ENCODE measurements at places on chromosomes 5 and 9. TPM values are rescaled to one million over a fixed set of nuclear protein-coding genes. Genes with fewer than 3 reads are reported as not detected.
A peak's percentile ranks its signal among the peaks of the same experiment; 100 is the strongest.

PROB1 gene
- total RNA-seq: 18.8 TPM

ADCY2 gene
- total RNA-seq: 17.5 TPM

TSSK1B gene
- not detected for total RNA-seq

SMIM33 gene
- not detected for total RNA-seq

CHSY3 gene
- total RNA-seq: 6.3 TPM

GRCh38 chr9:37508135-37508833, 22.5 kb downstream of the POLR1E start:
- DNase-seq: no peak

DNA sequence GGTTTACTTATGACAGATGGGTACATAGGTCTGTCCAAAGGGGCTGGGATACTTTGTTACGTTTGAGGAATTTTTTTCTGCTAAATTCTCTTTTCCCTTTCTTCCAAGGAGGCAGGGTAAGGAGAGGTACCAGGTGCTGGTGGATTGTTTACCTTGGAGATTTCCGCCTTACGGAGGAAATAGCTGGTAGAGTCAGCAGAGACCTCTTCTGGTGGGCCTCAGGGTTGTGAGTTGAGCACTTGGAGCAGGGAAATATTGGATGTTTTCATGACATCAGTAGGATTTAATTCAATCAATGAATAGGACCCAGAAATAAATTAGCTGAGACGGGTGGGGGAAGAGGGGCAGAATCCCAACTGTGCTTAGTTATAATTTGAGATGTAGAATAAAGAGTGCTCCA, 60.0 kb upstream of the TAF11L2 start:
- DNase-seq: no peak

DNA sequence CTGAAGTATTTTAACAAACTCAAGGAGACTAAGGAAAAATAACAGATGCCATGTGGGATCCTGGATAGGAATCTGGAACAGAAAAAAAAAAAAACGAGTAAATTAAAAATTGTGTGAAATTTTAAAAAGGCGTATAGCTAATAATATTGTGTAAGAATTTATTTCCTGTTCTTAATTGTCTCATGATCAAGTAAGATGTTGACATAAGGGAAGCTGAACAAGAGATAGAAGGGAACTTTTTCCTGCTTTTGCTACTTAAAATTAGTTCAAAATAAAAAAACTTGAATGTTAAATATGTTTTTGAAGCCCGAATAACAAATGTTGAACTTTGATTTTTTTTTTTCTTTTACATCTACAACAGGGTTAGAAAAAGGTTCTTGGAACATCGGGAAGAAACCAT, 10.5 kb downstream of the SNAPC3 start:
- DNase-seq: no peak

GRCh38 chr9:127980060-127980705, 606 bp downstream of the EEIG1 start:
- DNase-seq: no peak

GRCh38 chr9:137304383-137305059, 2.5 kb upstream of the NRARP start:
- DNase-seq: peak; percentile 39

DNA sequence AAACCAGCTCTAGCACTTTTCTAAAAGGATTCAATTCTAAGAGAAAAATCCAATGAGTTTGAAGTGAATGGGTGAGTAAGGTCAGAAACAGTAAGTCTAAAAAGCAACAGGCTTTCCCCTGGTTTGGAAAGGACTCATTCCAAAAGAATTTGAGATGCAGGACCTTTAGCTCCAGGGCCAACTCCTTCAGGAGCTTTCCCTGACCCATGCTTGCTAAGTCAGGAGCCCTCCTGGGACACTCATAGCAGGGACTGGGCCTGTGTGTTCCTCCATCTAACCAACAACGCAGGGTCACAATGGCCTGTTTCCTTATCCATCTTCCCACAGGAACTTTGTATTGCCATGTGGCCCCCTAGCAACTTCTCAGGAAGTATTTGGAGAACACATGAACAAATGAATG, 198.8 kb downstream of the FRMD3 start:
- DNase-seq: no peak

DNA sequence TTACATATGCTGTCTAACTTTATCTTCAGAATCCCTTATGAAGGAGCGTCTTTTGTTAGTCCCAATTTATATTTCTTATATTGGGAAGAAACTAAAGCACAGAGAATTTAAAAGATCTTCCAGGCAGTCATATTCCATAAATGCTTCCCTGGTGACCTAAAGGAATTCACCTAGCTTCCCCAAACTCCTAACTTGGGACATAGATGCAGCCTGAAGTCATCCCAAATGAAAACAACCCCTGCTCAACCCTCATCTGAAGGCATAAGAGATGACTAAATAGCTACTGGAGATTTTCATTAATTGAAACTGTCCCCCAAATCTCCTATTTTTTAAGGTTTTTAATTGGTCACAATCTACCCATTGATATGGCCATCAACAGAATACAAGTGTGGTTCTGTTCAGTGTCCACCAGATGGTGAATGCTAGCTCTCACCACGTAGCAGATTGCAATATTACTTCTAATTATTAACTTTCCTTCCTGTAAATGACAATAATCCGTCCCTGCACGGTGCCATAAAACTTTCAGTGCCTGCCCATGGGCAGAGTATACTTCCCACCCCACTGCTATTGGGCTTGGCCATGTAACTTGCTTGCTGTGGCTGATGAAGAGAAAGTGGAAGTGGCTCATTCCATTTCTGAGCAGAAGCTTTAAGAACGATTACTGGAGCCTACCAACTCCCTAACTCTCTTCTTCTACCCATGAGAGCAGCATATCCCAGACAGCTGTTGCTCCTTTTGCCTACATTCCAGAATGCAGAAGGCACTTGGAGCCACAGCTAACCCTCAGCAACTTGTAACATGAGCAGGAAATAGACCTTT, 18.7 kb downstream of the PRUNE2 start:
- peak; percentile 26 for DNase-seq

DNA sequence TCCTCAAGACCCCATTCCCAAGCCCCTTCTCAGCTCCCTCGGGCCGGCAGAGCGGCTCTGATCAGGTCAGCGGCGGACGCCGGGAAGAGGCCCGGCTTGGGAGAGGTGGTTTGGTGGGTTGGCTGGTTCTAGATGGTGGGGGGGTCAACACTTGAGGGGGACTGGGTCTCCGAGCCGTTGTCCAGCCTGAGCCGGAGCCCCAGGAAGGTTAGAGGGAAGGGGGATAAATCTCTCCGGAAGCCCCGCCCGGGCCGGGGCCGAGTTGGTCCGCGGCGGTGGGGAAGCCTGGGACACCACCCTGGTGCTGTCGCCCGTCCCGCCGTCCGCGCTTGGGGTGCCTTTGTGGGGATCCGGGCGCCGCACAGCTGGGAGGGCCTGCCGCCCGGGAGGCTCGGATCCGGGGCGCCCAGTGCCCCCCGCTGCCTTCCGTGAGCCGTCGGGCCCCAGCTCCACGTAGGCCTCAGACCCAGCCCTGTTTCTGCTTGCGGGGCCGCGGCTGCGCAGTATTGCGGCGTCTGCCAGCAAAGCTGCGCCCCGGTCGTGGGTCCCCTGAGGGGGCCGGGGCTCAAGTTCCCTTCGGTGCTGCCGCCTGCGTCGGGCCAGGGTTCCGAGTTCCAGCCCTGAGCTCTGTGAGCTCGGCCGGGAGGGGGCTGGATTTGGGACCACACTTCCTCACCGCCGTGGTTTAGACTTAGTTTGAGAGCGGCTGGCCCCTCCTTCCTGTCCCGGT, 542 bp upstream of the TRIM52 start:
- DNase-seq: peak; percentile 85

DNA sequence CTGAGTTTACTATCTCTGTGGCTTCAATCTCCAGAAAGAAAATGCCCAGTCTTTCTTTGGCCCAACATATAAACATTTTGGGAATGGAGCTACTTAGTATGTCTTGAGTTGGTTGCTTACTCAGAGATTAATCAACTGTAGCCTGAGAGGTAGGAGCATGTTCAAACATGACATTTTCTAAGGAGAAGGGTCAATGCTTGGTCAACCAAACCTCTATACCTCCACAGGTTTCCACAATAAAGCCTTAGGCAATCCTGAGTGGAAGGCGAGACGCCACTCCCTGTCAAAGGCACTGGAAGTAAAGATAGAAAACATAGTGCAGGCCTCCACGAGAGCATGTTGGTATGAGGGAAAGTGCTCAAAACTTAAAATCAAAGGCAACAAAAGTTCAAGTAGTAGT, 411.4 kb downstream of the KCTD16 start:
- no peak for DNase-seq

GRCh38 chr5:76400466-76400865, 2.6 kb upstream of the IQGAP2 start:
- DNase-seq: no peak

DNA sequence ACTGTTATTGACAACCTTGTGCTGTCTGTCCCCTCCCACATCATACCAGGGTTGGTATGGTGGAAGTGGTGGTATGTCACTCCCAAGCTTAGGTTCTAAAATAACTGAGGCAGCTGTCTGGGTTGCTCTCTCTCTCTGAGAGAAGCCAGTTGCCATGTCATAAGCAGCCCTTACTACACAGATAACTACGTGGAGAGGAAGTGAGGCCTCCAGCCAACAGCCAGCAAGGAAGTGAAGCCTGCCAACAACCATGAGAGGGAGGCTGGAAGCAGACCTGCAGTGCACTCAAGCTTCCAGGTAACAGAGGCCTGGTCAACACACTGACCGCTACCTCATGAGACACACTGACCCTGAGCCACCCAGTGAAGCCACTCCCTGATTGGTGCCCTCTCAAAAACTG, 18.6 kb downstream of the CTNNAL1 start:
- peak; percentile 70 for DNase-seq

DNA sequence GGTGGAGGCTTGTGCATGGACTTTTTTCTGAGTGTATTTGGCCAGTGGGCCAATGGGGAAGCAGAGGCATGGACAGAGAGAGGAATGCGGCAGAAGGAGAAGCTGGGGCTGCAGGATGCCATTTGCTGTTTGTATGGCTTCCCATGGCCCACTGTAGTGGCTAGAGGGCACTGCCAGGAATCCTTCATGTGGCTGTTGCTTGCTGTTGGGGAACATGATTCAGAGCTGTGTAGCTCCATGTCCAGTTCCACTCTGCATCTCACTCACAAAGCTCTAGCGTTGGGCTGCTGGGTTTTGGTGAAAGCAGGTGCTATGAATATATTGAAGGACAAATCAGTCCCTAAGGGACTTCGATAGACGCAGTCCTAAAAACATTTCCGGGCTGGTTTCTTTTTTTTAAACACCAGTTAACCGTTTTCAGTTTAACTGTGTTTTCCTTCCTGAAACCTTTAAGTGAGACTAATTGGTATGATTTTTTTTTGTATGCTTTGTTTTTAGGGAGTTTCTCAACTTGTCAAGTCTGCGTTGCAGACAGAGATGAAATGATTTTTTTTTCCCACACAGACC, 51.3 kb downstream of the SLC22A5 start:
- no peak for DNase-seq

DNA sequence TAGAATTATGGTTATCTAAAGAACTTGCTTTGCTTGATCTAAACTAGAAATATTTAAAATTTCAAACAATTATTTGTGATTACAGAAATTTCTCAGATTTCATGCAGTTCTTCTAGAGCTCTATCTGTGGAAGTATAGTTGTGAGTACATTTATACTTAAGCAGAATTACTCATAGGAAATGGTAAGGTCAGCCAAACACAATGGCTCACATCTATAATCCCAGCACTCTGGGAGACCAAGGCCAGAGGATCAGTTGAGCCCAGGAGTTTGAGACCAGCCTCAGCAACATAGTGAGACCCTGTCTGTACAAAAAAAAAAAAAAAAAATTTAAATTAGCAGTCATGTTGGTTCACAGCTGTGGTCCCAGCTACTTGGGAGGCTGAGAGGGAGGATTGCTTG, 71.0 kb downstream of the INVS start:
- DNase-seq: no peak

GRCh38 chr5:120734033-120734432, 269.9 kb downstream of the PRR16 start:
- peak; percentile 22 for DNase-seq

DNA sequence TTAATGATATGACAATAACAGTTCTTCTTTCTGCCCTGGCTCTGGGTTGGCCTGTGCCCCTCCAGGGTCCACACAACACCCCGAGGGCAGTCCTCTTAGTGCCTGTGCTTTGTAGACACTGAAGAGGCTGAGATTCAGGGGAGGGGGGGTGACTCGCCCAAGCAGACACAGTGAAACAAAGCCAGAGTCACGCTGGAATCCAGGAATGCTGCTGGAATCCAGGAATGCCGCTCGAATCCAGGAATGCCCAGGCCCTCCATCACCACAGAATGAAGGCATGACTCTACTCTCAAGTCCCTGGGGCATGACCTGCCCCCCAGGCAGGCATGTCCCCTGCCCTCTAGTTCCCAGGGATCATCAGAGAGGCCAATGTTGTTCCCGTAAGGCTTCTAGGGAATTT, 73.1 kb downstream of the LRSAM1 start:
- DNase-seq: no peak

DNA sequence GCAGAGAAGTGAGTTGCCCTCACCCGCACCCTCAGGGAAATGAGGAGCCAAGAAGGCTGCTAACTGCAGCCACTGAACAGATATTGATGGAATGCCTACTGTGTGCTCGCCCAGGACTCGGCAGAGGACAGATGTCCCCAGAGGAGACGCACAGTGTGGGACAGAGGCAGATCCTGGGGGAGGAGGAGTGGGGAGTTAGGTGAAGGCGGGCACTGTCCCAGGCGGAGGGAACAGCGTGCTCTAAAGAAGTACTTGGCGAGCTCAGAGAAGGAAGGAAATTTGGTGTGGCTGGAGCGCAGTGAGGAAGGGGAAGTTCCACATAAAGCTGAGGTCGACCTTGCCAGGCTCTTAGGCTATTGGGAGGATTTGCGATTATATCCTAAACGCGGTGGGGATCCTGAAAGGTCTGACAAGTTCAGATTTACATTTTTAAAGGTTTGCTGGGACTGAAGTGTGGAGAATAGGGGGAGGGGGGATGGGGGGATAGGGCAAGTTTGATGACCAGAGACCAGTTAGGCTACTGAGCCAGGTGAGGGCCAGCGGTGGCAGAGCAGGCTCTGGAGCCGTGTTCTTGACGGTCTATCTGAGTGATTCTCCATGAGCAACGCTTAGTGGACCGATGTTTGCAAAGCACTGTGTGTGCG, 23.6 kb upstream of the CERCAM start:
- no peak for DNase-seq

GRCh38 chr9:126226991-126227936, 99.4 kb upstream of the MVB12B start:
- no peak for DNase-seq

- DNase-seq: no peak
Measured at GRCh38 chr5:122757285-122757684, 17.6 kb upstream of the SNX2 start.

- DNase-seq: no peak
Measured at GRCh38 chr9:72187121-72187695, 38.0 kb downstream of the GDA start.

- no peak for DNase-seq
Measured at GRCh38 chr9:78144008-78144381, 91.9 kb upstream of the CEP78 start.

Data from muscle of leg (tissue), 16 donors.